ENCODE measurements at places on chromosomes 12 and 14. TPM values are rescaled to one million over a fixed set of nuclear protein-coding genes. Genes with fewer than 3 reads are reported as not detected.

The TRMT61A gene
- total RNA-seq = 25.9 TPM

The FOXA1 gene
- 131 TPM for total RNA-seq

DNA sequence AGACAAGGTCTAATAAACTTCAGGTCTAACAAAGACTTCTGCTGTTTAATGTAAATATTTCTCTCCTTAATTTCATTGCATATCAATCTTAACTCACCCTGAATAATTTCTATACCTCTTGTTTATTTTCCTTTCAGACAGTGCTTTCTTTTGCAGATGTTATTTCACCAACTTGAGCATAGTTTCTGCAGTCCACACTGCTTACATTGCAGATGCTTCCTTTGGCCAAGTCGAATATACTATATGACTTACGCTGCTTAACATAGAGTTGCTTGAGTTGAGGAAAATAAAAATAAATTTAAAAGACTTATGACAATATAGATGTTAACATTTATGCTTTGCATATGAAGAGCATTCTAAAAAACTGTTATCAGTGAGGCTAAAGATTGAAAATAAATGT, 217.7 kb downstream of the PTPRO start:
- no peak overlapping the region for H3K27ac ChIP-seq
- no peak for DNase-seq
- no peaks in the 10 kb centered on the region for H3K27me3 ChIP-seq
- no peak overlapping the region for H3K4me3 ChIP-seq
- H3K36me3 ChIP-seq = peaks cover 5% of the 10 kb centered on the region

- H3K4me1 ChIP-seq = peaks cover 17% of the 10 kb centered on the region
- no peaks in the 10 kb centered on the region for H3K36me3 ChIP-seq
- no peak overlapping the region for H3K27ac ChIP-seq
- peaks cover 26% of the 10 kb centered on the region for H3K27me3 ChIP-seq
- no peak overlapping the region for H3K4me3 ChIP-seq
Observed at GRCh38 chr14:100660882-100661635, 65.6 kb upstream of the DLK1 start.

- H3K36me3 ChIP-seq = peaks cover 6% of the 10 kb centered on the region
- peak overlapping the region; percentile 76 for H3K27ac ChIP-seq
- H3K27me3 ChIP-seq = no peaks in the 10 kb centered on the region
- DNase-seq = no peak
- no peak overlapping the region for H3K4me3 ChIP-seq
Observed at GRCh38 chr12:75863533-75863932, 168.0 kb downstream of the PHLDA1 start.

DNA sequence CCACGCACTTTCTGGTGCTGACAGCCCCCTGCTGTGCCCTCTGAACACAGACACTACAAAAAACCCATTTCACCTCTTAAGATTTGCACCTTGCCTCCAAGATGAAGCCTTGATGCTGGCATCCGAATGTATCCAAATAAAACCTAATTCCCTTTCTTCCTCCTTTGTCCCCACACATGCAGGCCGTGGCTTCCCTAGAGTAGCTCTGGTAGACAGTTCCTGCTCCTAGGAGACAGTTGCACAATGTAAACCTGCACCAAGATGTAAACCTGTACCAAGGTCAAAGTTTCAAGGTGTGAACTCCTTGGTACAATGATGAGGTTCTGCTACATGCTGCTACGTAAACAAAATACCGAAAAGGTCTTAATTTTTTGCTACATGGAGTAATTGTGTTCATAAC, 625 bp upstream of the ABHD12B start:
- H3K27ac ChIP-seq = no peak overlapping the region
- peaks cover 70% of the 10 kb centered on the region for H3K27me3 ChIP-seq
- peak overlapping the region; percentile 22 for H3K4me3 ChIP-seq
- H3K4me1 ChIP-seq = no peaks in the 10 kb centered on the region
- DNase-seq = no peak

- no peak for DNase-seq
- peaks cover 37% of the 10 kb centered on the region for H3K36me3 ChIP-seq
Observed at GRCh38 chr12:120684523-120684932, 2.4 kb upstream of the MLEC start.

DNA sequence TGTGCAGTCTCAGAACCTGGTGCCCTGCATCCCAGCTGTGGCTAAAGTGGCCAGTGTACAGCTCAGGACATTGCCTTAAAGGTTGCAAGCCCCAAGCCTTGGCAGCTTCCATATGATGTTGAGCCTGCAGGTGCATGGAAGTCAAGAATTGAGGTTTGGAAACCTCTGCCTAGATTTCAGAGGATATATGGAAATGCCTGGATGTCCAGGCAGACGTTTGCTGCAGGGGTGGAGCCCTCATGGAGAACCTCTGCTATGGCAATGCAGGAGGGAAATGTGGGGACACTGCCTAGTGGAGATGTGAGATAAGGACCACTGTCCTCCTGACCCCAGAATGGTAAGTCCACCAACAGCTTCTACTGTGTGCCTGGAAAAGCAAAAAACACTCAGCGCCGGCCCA, 17.9 kb upstream of the CNIH1 start:
- no peaks in the 10 kb centered on the region for H3K4me1 ChIP-seq
- H3K36me3 ChIP-seq = no peaks in the 10 kb centered on the region
- H3K27ac ChIP-seq = no peak overlapping the region
- no peak for DNase-seq

Data from Calu3 (cell line).